ENCODE measurements at places on chromosomes 4 and X. TPM values are rescaled to one million over a fixed set of nuclear protein-coding genes. Genes with fewer than 3 reads are reported as not detected.

Gene UGT2B10
- total RNA-seq, result not detected

Gene GUCY1B1
- total RNA-seq, result 0.20 TPM

Gene HPSE
- total RNA-seq, result 10.6 TPM

Gene CXCL13
- total RNA-seq, result 0.30 TPM

Gene XG
- not detected for total RNA-seq

Gene RTL3
- not detected for total RNA-seq

Gene TMEM47
- total RNA-seq, result not detected
